ENCODE measurements at places on chromosomes 5 and 9.

GRCh38 chr9:132833550-132834121 lies 44.4 kb downstream of the AK8 start:
- no peak for DNase-seq

DNA sequence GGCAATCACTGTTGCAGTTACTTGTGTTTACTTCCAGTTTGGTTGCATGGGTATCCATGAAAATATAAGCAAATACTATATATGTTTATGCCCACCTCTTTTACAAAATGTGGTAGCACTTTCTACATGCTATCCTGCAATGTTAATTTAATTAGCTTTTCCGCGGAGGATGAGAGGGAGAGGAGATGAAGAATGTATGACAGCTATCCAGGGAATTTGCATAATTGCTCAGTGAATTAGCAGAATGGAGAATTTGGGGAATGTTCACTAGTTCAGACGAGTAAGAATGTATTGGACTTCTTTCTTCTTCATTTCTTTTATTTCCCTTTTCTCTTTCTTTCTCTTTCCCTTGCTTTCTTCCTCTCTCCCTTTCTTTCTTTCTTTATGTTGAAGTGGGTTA lies 140.7 kb upstream of the SLC28A3 start:
- DNase-seq: no peak

DNA sequence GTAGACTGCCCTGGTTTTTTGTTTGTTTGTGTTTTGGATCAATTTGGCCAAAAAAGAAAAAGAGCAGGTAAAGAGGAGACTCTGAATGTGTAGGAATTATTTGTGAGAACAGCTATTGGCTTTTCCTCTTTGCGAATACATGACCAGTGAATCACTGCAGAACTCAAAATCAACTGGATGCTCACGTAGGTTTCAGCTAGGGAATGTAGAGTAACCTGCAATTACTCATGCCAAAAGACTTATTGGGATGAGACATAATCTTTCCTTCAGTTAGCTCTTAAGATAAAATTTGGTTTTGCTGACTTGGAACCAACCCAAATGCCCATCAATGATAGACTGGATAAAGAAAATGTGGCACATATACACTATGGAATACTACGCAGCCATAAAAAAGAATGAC lies 348.0 kb downstream of the NPR3 start:
- no peak for DNase-seq

- DNase-seq: no peak
Measured at GRCh38 chr5:127863610-127864395, 160.6 kb downstream of the CCDC192 start.

- no peak for DNase-seq
Measured at GRCh38 chr5:108801776-108802175, 54.1 kb downstream of the FER start.

Measured in activated CD8-positive, alpha-beta memory T cell treated with anti-CD3 and anti-CD28 coated beads for 48 hours (primary cell).